ENCODE measurements at places on chromosomes 7 and 10.

DNA sequence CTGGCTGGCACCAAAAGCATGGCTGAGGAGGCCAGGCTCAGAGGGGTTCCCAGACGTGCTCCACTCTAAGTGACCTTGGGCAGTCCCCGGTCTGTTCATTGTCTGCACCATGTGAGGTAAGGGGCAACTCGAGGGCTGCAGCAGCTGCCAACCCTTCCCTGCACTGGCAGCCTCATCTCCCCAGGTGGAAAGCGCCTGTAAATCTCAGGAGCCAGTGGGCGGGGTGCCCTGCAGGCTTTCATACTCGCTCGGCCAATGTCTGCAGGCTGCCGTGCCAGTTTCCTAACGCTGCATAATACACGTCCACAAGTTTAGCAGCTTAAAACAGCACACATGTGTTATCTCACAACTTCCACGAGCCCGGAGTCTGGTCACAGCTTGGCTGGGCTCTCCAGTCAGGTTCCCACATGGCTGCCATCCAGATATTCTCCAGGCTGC is 12.6 kb upstream of the GDF10 start:
- DNase-seq: no peak

DNA sequence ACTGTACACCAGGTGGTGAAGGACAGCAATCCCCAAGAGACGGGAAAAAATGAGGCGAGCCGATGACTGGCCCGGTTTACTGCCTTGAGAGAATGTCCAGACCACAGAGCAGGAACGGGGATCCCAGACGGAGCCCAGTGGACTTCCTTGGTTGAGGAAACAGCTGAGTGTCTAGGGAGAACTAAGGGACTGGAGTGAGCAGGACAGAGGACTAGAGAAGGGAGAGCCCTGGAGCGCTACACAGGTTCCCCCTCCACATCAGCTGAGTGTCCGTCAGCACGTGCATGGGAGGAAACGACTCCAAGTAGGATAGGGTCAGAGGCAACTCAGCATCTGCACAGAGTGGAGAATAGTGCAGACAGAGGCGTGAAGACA is 7.1 kb upstream of the WDR86 start:
- no peak for DNase-seq

DNA sequence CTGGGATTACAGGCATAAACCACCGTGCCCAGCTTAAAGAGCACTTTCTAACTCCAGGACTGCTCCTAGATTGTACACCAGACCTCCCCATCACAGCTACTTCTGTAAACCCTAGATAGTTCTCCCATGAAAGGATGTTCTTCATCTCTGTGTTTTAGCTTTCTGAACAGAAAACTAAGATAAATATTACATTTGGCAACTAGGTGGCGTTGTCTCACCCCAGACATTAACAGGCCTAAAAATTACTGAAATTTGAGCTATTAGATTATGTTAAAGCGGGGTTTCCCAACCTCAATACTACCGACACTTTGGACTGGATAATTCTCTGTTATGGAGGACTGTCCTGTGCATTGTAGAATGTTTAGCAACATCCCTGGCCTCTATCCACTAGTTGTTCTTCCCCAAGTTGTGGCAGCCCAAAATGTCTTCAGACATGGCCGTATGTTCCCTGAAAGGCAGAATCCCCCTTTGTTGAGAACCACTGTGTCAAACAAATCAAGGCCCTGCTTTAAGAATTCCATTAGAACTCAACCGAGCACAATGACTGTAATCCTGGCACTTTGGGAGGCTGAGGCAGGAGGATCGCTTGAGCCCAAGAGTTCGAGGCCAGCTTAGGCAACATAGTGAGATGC is 19.1 kb downstream of the ATOH7 start:
- peak; percentile 40 for DNase-seq

DNA sequence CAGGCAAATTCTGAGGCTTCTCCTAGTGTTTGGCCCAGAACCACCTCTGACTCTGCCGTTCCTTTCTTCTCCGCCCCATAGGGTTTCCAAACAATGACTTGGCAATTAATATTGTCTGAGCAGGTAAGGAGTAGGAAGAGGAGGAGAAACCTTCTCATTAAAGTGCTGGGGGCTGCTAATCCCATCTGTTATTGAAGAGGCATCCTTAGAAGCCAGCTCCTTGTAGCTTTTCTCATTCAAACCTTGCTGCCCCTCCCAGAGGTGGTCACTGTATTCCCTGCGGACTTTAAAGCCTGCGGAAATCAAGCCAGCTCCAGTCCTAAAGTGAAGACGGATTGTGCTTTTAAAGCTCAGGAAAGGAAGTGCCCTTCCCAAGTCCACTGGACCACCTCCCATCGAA is 1.4 kb upstream of the NKX1-2 start:
- no peak for DNase-seq

DNA sequence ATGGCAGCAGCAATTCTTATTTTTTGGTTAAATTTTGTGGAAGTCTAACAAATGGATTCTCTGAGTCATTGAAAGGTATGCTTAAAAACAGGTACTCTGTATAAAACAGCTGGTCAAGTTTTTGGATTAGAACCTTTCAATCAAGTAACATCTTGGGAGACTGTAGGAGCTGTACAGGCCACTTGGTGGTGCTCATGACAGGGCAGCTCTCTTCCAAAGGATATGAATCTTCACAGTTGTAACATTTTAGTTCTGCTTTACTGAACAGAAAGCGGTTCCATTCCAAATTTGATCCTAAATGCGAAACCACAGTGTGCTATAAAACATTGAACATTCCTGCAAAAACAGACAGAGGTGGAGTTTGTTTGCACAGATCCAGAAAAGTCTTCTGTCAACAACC is 44.5 kb upstream of the AGR3 start:
- peak; percentile 20 for DNase-seq

DNA sequence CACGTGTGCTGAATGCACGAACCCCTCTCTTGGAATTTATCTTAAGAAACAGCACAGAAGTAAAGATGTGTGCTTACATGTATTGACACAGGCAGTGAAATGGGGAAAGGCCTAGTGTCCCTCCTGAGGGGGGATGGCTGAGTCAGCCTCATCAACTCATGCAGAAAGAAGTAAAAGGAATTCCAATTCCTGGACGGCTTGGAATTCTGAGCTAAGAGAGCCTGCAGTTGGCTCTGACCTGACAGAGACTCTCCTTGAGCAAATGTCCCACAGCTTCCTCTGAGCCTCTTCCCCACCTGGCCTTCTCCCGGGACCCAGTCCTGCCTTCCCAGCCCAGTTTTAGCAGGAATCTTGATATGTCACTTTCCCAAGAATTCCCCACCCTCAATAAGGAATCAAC is 542.4 kb upstream of the ADARB2 start:
- no peak for DNase-seq

- no peak for DNase-seq
These were observed 121.7 kb downstream of the WDFY4 start for GRCh38 chr10:48806342-48806741.

GRCh38 chr7:51639661-51640334 is 323.2 kb upstream of the COBL start:
- no peak for DNase-seq

GRCh38 chr7:1533547-1534329 is 3.2 kb downstream of the MAFK start:
- no peak for DNase-seq

DNA sequence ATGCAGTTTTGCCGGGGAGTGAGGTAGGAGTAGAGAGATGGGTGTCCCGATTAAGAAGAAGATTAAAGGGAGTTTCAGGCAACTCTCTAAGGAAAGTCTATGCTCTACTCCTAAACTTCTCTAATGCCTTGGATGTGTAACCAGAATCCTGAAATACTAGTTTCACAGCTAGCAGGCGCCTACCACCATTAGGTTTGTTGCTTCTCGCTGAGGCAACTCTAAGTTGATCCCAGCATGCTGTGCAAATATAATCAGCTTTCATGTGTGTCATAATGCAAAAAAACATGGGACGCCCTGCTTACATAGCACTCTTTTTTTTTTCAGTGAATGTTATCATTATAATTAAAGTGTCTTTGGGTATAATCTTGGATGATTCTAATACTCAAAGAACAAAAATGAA is 50.4 kb upstream of the FAM3C start:
- no peak for DNase-seq

DNA sequence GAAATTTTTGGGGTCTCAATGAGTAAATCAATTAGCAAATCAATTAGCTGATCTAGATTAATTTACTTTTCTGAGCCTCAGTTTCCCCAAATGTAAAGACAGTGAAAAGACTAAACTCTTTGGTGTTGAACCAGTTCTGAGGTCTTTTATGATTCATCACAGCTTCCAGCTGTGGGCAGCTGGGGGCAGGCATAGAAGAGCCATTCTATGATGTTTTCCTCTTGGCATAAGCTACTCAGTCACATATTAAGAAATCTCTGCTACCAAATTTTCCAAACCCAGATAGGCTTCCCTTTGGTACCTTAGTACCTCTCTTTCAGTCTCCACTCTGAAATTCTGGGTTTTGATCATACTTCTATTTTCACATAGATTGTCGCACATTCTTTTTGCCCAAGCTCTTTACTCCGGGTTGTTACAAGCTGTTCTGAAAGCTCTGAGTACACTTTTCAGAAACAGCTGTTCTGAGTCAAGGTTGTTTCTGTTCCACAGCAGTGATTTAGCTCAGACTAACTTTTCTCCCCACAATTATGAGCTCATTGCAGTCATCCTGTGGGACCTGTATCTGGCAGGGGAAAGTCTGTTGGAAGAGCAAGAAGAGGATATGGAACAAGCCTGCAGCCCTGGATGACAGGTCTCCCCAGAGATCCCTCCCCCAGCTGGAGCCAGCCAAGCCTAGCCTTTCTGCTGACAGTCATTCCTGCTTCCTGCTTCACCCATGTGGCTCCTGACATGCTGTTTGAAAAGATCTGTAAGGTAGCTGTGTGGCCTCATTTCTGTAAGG is 599.6 kb upstream of the GHITM start:
- peak; percentile 12 for DNase-seq

DNA sequence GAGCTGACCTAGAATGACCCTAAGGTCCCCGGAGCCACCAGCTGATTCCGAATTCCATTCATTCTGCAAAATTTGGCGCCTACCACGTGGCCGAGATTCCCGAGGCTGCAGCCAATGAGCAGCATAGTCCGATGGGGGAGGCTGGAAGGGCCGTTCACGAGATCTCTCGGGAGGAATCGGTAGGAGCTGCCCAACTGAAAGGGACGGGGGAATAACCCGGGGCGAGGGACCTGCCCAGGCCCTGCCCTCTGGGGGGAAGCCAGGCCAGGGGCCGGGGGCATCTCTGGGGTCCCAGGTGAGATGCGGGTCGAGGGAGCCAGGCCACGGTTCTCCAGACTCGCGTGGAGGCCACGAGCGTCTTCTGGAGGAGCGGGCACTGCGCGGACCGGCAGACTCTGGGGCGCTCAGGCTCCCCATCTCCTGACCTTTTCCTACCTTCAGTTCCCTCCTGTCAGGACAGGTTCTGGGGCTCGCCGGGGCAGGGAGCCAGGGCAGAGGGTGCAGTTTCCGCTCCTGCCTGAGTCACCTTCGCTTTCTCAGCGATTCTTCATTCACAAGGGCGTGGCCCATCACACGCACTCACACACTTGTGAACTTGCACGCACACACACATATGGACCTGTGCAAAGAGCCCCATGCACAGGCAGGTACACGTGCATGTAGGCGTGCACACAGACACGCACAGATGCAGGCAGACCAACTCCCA is 173.4 kb downstream of the RNF216 start:
- DNase-seq: no peak

GRCh38 chr7:96238474-96238873 is 83.4 kb downstream of the SLC25A13 start:
- no peak for DNase-seq

- DNase-seq: no peak
These were observed 33.8 kb downstream of the HIP1 start for GRCh38 chr7:75704928-75705327.

GRCh38 chr7:28038175-28038797 is 142.3 kb downstream of the JAZF1 start:
- DNase-seq: no peak

- no peak for DNase-seq
These were observed 66.1 kb upstream of the SLC13A1 start for GRCh38 chr7:123265853-123266252.

DNA sequence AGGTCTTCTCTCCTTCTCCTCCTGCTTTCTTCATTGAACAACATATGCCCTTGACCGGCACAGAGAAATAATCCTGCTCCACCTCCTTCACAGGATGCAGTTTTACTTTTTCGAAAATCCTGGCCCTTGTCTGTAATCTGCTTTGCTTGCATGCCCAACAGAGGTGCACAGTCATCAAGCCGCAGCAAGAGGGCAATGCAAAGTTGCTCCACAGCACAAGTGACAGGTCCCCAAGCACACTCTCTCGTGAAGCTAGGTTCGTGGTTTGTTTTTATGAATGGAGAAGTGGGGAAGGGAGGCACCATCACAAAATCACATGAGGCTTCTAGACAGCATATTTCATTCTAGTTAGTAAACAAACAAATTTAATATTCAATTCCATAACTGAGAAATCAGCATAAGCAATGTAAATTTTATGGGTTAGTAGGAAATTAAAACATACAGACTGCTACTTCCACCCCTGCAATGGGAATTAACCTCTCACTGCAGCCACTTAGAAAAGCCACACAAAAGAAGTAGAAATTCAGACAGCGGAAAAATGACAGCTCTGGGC is 178.8 kb downstream of the TPK1 start:
- peak; percentile 76 for DNase-seq

DNA sequence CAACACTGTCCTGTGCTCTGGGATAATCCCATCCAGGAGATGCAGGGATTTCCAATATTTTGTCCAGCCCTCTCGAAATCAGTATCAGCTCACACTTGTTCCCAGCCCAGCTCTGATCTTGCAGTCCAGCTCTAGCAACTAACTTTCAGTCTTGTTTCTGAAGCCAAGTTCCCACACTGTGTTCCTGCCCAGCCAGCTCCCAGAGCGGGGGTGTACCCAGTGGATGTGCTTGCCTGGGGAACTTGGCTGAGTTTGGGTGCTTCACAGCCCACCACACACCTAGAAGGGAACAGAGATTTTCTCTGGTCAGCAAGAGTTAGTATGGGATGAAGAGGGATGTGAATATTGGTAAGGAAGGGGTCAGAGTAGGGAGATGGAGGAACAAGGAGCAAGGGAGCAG is 57.5 kb upstream of the RAPGEF5 start:
- no peak for DNase-seq

DNA sequence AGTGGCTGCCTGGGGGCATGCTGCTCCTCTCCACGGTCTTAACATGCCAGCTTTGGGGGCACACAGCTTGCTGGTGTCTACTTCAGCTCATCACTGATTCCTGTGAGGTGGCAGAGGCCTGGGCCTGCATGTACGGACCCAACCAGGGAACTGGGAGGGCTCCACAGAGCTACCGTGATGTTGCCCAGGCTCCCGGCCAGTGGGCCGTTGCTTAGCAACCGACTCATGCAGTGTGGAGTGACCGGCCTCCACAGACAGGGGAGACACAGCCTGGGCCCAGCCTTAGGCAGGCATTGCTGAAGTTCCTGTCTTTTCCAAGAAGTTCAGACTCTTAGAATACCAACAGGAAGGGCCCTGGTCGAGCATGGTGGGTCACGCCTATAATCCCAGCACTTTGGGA is 25.8 kb upstream of the SH2B2 start:
- DNase-seq: no peak

GRCh38 chr7:34208878-34209621 is 303.7 kb downstream of the BMPER start:
- no peak for DNase-seq

DNA sequence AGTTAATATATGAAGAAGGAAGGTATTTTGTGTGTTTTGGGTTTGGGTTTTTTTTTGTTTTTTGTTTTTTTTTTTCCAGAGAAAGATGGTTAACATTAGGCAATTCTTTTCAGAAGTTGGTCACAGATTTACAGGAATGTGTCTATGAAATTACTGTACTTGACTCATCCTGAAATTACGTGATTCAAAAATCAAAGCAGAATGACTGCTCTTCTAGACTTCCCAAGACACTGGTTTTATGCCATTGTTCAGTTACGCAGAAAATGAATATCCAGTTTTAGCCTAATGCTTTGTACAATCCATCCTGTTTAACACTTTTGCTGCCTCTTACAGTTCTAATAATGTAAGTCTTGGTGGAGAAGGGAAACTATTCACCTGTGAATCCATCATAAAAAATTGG is 39.7 kb upstream of the CELF2 start:
- DNase-seq: no peak
